ENCODE measurements at places on chromosomes 2 and 18.

GRCh38 chr2:6957910-6958615, 40.9 kb downstream of the RNF144A start:
- DNase-seq, result no peak

- DNase-seq, result no peak
These were observed 175.7 kb upstream of the PGAP1 start for GRCh38 chr2:197102231-197102630.

DNA sequence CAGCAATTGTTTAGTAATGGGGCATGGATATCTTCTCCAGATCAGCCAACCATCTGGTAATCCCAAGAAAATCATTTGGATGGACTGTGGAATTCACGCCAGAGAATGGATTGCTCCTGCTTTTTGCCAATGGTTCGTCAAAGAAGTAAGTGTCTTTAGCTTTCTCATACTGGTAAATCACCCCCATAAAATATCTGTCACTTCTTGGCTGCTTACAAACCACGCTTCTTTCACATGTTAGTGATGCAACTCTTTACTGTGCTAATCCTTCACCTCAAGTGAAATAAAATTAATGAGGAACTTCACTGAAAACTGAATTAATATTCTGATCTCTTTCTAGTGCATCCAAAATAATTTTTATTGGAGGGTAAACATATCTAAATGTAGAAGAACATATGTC, 18.9 kb downstream of the CPO start:
- DNase-seq, result no peak

DNA sequence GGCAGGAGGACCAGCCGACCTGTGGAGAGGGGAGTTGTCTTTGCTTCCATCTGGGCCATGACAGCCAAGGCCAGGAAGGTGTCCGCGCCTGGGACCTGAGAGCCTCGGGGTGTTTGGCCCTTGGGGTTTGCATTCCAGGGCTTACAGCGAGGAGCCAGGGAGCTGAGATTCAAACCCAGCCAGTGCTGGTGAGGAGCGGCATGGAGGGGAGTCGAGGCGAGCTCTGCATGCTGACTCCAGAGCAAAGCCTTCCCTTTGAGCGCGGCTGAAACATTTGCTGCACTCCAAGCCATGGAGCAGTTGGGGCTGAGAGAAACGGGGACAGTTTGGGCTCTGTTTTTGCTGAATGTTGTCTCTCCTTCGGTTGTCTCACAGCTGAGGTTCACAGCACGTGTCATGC, 77.4 kb downstream of the TWIST2 start:
- no peak for DNase-seq

DNA sequence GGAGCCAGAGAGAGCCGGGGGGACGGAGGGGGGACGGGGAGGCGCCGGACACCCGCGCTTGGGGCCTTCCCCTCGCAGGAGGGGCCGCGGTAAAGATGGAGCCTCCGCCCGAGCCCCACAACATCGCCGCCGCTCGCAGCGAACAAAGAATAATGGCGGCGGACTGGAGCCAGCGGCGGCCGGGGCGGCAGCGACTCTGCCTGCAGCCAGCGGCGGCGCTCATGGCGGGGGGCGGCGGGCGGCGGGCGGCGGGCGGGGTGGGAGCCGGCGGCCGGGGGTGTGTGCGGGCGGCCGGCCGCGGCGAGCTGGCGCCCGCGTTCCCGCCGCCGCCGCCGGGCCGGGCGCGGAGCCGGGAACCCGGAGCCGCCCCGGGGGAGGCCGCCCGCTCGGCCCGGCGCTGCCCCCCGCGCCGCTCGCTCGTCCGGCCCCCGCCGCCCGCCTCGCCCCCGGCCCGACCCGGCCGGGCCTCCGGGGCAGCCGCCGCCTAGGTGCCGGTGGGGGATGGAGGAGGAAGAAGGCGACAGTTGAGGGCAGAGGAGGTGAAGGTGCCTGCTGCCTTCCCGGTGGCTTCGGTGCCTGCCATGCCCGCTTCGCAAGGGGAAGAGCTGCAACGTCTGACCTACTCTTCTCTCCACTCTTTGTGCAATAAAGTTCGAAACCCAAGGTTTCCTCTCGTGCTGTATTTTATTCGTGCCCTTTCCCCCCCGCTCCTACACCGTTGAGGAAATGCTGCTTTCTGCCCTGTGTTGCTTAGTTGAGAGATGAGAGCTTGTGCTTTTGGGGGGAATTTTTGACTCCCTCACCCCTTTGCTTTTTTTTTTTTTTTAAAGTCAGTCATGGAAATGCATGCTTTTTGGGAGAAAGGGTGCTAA, 634 bp downstream of the CREB1 start:
- peak; percentile 32 for DNase-seq

DNA sequence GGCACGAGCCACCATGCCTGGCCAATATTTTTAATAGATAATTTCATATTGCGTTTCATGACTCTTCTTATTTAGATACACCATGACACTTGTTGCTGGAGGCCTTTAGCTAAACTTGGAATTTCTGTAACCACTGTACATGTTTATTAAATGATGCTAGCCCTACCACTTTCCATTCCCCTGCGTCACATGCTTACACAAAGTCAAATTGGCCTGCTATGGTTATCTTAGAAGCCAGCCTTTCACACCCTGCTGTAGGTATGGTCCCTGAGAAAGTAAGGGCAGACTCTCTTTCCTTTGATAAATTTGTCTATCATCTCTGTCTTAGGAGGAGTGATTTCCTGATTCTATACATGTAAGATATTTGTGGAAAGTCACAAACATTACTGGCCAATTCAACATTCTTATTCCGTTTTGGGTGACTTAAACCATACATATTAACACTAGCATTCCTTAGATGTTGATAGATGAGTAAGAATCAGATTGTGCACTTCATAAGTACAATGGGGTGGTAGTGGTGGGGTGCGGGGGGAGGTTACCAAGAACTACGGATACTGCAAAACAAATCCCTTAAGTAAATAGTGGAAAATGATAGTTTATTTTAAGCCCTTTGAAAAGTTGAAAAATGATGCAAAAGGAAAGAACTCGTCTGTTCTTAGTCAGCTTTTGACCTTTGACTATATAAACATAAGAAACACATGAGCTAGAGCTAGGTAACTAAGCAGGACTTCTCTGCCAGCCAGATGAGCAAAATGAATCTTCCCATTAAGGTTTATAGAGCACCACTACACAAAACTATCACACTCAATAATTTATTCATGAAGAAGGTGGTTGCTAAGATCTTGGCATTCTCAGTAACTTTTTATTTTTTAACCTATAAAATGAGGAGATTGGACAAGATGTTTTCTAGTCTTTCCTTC, 7.9 kb upstream of the NDUFV2 start:
- no peak for DNase-seq

DNA sequence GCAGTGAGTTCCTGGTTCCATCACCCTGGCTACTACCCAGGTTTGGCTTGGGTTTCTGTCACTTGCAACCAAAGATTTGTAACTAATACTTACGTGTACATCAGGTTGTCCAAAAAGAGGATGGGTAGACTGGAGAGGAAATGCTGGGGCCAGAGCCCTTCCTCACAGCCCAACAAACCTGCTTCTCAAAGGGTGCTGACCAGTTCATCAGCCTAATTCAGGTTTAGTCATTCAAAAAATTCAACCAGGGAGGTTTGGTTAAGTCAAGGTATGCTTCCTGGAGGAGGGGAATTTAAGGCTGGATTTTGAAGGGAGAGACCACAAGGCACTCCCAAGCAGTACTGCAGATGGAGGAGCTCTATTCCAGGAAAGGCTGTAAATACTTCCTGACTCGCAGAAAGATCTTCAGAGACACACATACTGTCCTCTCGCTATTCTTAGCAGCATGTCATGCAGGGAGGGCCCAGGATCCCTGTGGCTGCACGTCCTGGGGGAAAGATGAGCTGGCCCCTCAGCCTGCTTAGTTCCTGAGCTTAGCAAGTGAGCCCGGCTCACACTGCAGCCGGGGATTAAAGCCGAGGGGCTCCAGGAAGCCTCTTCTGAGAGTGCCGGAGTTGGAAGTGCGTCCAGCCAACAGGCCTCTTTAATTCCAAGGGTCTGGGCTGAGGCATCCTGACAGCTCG, 40.0 kb upstream of the BIN1 start:
- no peak for DNase-seq

- DNase-seq, result no peak
These were observed 162.7 kb downstream of the EIPR1 start for GRCh38 chr2:3214806-3215404.

- DNase-seq, result no peak
These were observed 77.3 kb upstream of the MYCN start for GRCh38 chr2:15863089-15863488.

- DNase-seq, result peak; percentile 72
These were observed 2.9 kb upstream of the RBBP8 start for GRCh38 chr18:22930089-22930713.

- no peak for DNase-seq
These were observed 88.7 kb downstream of the NRP2 start for GRCh38 chr2:205771031-205771430.

GRCh38 chr18:23964282-23965238, 50.0 kb upstream of the TTC39C start:
- DNase-seq, result no peak

- no peak for DNase-seq
These were observed 813 bp downstream of the NDC80 start for GRCh38 chr18:2572171-2572569.

Data from neural crest cell (in vitro differentiated cells).